ENCODE measurements at places on chromosomes 1 and 21.

DNA sequence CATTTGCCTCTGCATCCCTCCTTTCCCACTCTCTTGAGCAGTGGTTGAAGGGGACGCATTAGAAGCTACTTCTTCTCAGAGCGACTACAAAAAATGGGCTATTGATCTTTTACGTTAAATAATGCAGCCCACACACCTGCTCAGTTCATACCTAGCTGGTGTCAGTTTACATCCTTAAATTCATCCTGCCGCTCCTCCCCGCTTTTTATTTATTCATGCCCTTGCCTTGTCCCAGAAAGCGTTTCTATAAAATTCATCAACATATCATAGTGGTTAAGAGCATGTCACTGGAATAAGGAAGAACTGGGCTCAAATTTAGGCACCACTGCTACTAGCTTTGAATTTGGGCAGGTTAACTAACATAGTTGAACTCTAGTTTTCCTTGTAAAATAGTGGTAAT is 66.0 kb upstream of the TINAGL1 start:
- DNase-seq: no peak

DNA sequence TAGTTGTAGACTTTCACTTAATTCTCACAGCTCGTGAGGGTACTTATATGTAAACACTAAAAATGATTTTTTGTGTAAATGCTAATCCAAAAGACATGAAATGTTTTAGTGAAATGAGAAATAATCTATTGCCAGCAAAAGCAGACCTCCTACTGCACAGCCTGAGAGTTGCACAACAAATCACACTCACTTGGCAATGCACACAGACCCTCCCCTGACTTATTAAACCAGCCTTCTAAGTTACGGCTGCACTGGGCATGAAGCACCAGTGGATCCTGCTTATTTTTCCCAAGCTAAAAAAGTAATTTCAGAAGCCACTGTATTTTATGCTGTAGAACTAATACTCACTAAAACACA is 10.3 kb downstream of the ERRFI1 start:
- DNase-seq: no peak

DNA sequence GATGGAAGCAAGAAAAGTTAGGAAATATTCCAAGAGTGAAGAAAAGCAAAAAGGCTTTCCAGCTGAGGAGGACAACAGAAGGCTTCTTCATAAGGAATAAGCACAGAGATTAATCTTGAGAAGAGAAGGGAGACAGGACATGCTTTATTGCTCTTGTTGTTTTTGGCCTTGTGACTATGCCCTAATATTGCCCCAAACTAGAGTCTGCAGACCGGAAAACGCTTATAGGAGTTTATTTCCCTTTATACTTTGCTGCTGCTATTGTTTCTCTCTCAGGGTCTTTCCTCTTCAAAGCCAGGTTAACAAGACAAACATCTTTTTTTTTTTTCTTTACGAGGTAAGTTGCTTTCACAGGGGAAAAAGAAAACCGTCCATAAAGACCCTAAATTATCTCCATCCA is 991.4 kb downstream of the ADGRL2 start:
- DNase-seq: no peak

GRCh38 chr1:211735208-211736170 is 60.1 kb upstream of the NEK2 start:
- DNase-seq: peak; percentile 33

- no peak for DNase-seq
Observed at GRCh38 chr1:228849011-228849541, 113.8 kb downstream of the RHOU start.

GRCh38 chr1:178916448-178917174 is 45.7 kb upstream of the ANGPTL1 start:
- DNase-seq: no peak

DNA sequence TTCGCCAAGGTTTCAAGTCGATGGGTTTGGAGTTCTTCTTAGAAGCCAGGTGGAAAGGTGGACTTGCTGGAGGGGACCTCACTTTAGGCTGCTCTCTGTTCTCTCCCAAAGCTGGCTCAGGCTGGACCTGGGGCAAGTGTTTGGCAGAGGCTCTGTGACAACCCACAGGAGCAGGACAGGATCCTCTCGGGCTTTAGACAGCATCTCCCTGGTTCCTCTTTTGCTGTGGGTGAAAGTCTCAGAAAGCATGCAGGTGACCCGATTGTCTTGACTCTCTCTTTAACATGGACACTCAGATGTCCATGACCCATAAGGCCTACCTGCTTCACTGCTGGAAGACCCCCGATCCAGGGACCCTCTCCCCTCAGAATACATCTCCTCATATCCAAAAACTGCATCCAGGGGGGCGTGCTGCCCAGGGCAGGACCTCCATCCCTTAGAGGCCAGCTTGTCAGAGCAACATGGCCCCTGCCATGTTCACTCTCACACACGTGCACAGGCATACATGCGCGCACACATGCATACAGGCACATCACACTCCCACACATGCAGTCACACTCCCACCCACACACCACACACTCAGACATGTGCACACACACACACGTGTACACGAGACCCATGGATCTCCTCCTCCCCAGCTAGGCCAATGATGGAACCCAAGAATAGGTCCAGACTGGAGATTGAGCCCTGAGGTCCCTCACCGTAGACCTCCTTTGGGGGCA is 21.3 kb downstream of the MRPL37 start:
- DNase-seq: no peak

DNA sequence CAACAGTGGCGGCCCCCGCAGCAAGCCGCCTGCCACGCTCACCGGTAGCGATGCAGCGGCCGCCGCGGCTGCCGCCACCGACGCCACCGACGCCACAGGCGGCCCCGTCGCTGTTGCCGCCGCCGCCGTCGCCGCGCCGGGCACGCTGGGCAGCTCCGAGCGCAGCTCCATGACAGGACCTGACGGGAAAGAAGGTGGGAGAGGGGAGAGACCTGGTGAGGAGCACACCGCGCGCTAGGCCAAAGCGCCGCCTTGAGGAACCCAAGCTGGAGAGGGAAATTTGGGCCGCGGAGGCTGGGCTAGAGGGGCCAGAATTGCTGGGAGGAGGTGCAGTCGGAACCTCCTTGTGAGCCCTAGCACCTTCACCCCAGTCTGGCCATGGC is 1.9 kb downstream of the DMRTA2 start:
- no peak for DNase-seq

- DNase-seq: no peak
Observed at GRCh38 chr21:20970691-20971090, 27.5 kb upstream of the NCAM2 start.

GRCh38 chr1:192489748-192490147 is 85.8 kb upstream of the RGS1 start:
- peak; percentile 86 for DNase-seq

DNA sequence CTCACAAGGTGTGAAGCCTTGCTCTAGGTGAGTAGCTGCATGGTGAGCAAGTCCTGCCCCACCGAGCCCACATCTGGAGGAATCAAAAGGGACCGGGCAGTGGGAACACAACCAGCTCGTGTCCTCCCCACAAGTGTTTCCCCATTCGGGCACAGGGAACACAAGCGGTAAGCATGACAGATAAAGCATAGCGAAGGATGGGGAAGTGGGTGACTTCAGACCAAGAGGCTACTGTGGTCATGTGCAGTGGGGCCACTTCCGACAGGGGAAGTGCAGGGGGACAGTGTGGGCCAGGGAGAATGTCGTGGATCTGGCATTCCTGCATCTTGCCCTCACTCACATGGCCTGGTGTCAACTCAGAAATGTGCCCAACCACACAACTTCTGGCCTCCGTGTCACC is 306.2 kb downstream of the FAM72C start:
- DNase-seq: no peak

GRCh38 chr1:224874775-224875174 is 54.7 kb upstream of the DNAH14 start:
- no peak for DNase-seq

- DNase-seq: no peak
Observed at GRCh38 chr1:27130798-27131197, 24.1 kb downstream of the SLC9A1 start.

GRCh38 chr1:20921285-20921684 is 134.2 kb upstream of the HP1BP3 start:
- DNase-seq: no peak

DNA sequence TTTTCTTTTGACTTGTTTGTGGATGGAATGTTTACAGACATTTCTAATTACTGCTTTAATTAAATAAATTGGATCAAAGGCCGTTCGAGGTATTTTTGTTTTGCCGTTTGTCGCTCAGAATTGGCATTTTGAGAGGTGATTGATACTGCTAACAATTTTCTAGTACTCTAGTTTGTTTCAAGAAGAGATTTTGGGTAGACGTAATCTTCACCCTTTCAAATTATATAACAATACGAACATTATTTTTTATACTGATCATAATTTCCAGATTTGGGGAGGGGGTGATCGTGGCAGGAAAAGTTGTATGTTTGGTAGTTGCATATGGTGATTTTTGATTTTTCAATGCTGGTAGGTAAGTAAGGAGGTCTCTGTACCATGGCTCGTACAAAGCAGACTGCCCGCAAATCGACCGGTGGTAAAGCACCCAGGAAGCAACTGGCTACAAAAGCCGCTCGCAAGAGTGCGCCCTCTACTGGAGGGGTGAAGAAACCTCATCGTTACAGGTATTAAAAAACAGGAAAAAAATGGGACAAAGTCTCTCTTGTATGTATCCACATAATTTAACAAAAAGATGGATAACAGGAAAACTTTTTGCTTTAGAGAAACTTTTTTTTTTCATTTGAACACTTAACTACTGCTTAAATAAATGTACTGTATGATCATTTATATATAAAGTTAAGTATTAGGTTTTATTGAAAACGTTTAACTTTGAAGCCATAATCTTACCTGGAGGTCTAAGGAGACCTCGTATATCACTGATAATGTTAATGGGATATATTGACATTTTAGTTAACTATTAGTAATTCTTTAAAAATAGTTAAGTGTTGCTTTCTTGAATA is 1.7 kb downstream of the H3-3A start:
- DNase-seq: no peak

DNA sequence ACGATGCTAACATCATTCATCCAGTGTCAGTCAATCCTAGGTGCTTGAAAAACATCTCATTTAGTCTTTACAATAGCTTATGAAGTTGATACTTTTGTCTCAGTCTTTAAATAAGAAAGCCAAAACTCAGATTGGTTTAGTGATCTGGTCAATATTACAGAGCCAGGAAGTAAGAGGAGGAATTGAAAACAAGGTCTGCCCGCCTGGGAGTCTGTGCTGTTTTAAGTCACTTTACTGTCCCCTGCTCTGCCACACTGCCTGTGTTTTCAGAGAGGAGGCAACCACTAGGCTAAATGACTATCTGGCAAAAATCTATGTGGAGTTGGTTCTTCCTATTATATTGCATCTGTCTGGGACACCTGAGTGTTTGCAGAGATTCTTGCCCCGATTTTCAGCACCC is 62.3 kb downstream of the ST6GALNAC3 start:
- no peak for DNase-seq

DNA sequence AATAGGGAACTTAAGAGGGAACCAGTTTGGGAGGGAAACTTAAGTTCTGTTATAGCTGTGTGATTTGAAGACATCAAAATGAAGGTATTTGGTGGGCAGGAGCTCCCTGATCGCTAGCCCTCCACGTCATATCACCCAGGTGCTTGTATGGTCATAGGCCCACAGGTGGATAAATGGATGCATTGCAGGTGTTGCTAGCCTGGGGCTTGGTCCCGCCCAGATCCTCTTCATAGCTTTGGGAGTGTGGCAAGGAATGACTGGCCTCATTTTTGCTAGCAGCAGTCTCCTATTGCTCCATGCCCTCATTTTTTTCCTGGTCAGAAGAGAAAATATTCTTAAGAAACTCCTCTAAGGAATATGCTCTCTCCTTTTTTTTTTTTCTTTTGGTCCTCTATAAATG is 11.3 kb downstream of the GNPAT start:
- DNase-seq: no peak

GRCh38 chr1:205240569-205240968 is 12.8 kb downstream of the TMCC2 start:
- DNase-seq: no peak

DNA sequence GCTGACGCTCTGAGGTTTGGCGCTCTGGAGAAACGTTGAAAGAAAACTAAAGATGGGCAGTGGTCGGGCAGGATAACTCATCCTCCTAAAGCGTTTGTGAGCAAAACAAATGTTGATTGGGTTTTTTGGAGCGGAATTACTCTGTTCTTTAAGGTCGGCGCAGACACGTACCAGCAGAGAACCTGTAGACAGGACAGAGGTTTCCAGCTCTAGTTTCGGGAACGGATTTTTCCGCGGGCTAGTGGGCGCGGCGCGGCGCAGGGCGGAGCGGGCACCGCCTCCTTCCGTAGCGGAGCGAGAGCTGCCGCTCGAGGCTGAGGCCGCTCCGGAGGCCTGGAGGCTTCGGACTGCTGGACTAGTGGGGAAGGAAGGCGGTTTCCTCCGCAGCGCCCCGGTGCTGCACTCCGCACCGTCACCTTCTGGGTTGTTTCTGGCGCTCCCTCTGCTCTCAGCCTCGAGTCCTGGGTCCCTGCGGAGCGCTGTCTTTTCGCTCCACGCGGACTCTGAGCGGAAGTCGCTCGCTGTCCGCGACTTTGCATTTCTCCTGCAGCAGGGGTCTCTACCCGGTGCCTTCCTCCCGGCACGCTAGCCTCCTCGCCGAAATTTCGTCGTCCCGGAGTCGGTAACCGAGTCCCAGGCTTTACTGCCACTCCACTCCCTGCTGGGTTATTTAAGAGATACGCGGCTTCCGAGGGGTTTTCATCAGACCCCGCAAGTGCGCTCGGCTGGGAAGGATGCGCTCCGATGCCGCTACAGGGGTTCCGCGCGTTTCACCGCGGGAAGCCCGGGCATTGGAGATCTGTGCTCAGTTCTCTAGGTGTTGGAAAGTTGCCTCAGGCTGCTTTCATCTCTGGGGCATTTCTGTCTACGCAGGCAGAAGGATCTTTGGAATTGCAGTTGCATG is 7.0 kb downstream of the FOXD2 start:
- DNase-seq: no peak

DNA sequence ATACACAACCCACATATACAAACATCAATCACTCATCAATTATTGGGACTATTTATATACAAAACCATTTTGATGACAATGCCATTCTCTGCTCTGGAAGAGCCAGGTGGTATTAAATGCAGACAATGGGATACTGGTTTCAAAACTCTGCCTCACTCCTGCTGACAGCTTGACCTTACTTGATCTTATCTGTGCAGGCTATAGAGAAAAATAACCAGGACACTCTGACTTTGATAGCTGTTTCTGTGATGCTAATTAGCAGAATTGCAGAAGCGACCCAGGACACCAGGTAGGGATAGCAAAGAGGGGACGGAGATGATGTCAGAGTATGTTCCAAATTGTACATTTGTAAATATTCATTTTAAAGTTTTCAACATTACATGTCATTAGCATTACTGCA is 89.5 kb downstream of the OLFM3 start:
- no peak for DNase-seq

DNA sequence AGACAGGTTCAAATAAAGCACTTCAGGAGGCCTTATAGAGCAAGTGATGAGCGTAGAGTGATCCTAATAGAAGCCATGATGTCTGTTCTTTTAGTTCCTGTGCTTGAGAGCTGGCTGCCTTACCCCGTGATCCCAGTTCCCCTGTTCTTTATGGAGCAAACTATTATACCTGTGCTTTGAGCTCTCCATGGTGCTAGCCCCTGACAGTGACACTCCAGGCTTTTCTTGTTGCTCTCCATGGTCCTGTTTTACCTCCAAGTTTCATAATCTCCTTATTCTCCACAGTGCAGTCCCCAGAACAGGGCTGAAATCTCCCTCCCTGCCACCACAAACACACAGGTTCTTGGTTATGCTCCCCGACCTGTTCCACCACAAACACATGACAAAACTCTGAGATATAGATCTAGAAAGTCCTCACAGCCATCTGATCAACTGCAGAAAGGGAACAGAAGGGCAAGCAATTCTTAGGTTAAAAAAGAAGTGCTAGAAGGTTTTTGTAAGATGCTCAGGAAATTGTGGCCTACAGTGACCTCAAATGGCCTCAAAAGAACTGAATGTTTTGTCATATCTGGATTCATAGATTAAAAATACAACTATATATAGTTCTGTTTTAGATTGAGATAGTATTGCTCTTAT is 6.0 kb downstream of the CADM3 start:
- DNase-seq: peak; percentile 31

All from skeletal muscle cell (primary cell).